CD8-positive, alpha-beta T cell (primary cell): ENCODE measurements at places on chromosomes 4 and X. TPM values are rescaled to one million over a fixed set of nuclear protein-coding genes. Genes with fewer than 3 reads are reported as not detected.

Gene RNF128
- total RNA-seq = not detected

Gene ZDHHC15
- 0.06 TPM for total RNA-seq

Gene GPRASP1
- 65.4 TPM for total RNA-seq

Gene PPEF2
- total RNA-seq = not detected

Gene SRD5A3
- total RNA-seq = 1.1 TPM

Gene DHRSX
- 10.8 TPM for total RNA-seq

Gene SPOCK3
- not detected for total RNA-seq

Gene SNCA
- total RNA-seq = not detected

Gene MAGEB10
- not detected for total RNA-seq

Gene NUDT10
- 0.43 TPM for total RNA-seq

Gene GCNA
- 2.5 TPM for total RNA-seq

Gene GABRB1
- not detected for total RNA-seq

Gene ETDB
- total RNA-seq = not detected

Gene MAML3
- total RNA-seq = 2.7 TPM

Gene CYBB
- 0.35 TPM for total RNA-seq

Gene ASB9
- total RNA-seq = not detected

Gene COX7B
- total RNA-seq = 134 TPM

Gene CYSLTR1
- total RNA-seq = 0.39 TPM

Gene CASP3
- total RNA-seq = 15.7 TPM

Gene SLC9B1
- total RNA-seq = 1.7 TPM

Gene GAGE13
- total RNA-seq = not detected

Gene ART3
- total RNA-seq = not detected

Gene MAGEA9B
- not detected for total RNA-seq

Gene GAGE12G
- total RNA-seq = not detected

Gene TRIM75
- total RNA-seq = not detected

Gene TMPRSS11A
- not detected for total RNA-seq

Gene CDKL2
- 1.4 TPM for total RNA-seq

Gene FAM184B
- not detected for total RNA-seq

Gene ADGRL3
- total RNA-seq = not detected

Gene PTCHD1
- not detected for total RNA-seq

Gene RAB9B
- not detected for total RNA-seq

Gene PHF8
- 43.7 TPM for total RNA-seq

Gene TMSB15C
- 2.6 TPM for total RNA-seq

Gene XAGE1B
- total RNA-seq = not detected

Gene VCX3A
- not detected for total RNA-seq

Gene F8A2
- total RNA-seq = not detected

Gene SSX1
- not detected for total RNA-seq

Gene MAGEB2
- not detected for total RNA-seq
